Adrenal gland (tissue), 19 donors: ENCODE measurements at places on chromosomes 12 and 14. TPM values are rescaled to one million over a fixed set of nuclear protein-coding genes. Genes with fewer than 3 reads are reported as not detected.

- DNase-seq = no peak
Observed at GRCh38 chr12:88237954-88238353, 95.8 kb downstream of the TMTC3 start.

- no peak for DNase-seq
Observed at GRCh38 chr12:10170216-10170615, 1.7 kb downstream of the OLR1 start.

DNA sequence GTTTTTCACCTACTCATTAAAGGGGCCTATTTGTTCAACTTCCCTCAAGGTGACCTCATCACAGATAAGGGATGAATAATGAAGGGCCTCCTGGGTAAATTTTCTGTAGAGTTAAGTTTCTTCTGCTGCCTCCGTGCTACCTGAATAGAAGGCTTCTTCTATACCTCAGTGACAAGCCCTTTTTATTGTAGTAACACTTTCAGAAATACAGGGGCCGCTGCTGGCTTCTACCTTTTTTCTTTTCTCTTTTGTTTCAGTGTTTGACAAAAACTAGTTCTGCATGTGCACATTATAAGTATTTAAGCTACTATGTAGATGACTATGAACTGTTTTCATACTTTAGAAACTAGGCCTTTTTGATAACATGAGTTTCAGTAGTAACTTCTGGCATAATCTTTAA lies 207.0 kb downstream of the NAV3 start:
- no peak for DNase-seq

DNA sequence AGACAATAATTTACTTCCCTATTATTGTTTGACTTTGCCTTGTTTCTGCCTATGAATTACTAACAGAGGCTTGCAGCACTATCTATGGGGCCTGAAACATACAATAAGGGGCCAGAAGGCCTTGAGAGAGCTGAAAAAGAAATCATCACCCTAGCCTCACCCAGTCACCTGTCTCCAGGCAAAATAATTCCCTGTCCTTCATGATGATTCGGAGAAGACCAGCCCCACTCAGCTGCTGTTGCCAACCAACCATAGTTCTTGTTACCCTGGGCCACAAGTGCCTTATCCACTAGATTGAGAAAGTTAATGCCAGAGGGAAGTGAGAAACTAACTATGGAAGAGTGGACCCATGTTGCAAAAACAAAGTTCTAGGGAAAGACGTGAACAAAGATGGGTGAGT lies 97.1 kb downstream of the ARF6 start:
- no peak for DNase-seq

GRCh38 chr14:103384450-103385151 lies 614 bp upstream of the MARK3 start:
- DNase-seq = no peak

The KRT6C gene
- total RNA-seq = not detected

DNA sequence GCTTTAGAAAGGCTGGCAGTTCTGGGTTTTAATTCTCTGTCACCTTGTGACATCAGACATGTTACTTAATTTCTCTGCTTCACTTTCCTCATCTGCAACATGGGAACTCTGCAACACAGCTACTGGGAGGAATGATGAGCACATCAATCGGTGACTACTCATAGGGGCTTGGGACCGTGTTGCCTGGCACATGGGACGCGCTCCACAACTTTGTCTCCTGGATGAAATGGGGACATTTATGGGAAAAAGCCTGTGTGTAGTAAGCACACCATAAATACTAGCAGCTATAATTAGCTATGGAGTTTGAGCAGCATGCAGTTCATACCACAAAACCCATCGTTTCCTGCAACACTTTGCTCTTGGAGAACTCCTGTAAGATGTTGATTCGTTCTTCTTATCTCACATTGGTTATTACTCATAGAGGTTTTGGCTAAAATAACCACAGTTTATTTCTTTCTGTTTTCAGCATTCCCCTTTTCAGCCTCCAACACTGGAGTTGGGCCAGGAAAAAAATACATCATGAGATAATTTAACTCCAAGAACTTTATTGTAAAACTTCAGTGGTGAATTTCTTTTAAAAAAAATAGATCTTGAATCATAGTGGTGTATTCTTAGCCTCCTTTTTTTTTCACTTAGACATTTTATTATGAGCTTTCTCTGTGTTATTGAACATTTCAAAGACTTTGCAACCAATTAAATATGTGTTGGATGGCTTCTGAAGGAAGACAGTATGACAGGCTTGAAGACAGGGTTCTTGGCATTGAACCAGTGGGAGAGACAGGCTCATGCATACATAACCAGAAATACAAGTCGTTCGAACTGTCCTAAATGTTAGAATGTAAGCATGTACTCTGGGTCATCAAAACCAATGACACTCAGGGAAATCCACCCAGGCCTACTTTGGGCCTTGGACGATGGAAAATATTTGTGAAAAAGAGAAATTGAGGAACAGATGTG lies 72.7 kb downstream of the RIN3 start:
- DNase-seq = no peak

GRCh38 chr12:89379148-89379838 lies 27.0 kb upstream of the DUSP6 start:
- DNase-seq = no peak

DNA sequence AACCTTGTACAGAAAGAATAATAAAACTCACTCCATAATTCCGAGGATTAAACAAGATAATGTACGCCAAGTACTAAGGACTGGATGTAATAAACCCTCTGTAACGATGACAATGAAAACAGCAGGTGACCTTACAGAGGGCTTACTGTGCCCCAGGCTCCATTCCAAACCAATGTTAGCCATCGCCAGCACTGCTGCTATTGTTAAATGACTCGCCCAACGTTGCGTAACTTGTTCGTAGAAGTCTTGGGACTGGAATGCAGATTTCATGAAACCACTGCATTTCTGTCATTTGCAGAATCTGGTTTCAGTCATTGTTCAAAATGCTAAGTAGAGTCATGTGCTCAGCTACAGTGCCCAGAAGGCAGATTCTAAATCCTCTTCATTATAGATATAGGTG lies 728 bp upstream of the STON2 start:
- peak; percentile 35 for DNase-seq

The SERPINA3 gene
- 15.1 TPM for total RNA-seq

DNA sequence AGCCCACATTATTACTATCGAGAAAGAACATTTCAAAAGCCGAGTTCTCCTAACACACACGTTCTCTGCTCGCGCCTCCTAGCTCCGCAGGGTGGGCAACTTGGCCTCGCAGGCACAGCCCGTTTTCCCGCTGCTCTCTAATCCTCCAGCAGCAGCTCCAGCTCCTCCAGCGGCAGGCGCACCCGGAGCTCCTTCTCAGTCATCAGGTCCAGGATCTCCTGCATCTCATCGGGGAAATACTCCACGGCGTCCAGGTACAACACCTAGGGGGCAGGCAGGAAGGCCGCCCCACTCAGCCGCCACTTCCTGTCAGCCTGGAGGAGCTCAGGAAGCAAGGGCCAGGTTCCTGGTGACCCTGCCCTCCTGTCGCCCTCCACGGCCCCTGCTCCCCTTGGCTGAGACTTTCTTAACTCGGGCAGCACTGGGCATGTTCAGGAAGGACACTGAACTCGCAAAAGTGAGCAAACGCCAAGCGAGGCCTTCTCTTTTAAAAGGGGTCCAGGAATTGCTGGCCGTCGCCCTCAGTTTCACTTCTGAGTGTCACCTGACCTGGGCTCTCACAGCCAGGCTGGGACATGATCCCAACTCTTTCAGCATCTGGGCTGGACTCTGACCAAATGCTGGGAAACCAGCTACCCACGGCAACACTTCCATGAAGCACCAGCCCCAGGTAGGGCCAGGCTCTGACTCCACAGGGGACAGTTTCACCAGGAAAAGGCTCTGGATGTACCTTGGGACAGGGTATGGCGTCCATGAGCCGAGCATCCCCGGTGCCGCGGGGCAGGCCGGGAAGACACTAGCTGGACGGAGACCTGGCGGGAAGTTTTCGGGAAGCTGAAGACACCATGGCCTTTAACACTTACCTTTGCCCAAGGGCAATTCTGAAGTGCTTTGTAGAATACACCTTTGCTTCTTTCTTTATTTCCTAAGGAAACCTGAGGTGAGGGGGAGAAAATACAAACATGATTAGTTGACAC lies 22.1 kb downstream of the PSMC1 start:
- DNase-seq = no peak
